ENCODE measurements at places on chromosomes 4 and X.

DNA sequence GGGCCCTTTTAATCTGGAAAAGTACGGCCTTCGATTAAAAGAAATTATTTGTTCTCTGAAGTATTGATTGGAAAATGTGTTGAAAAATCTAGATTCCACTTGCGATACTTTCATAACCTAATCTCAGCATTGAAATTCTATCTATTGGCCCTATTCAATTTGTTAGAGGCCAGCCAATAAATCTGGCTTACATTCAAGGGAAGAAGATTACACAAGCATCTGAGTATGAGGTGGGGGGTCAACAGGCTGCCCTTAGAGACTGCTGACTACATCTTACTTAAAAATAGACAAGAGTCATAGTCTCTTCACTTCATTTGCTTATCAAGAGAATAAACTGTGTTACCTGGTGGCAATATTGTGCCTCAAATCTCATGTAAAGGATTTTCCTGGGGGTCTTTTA lies 248.0 kb upstream of the KCNIP4 start:
- DNase-seq: no peak

- no peak for DNase-seq
Measured at GRCh38 chr4:139715746-139716391, 50.2 kb downstream of the MGST2 start.

- DNase-seq: no peak
Measured at GRCh38 chr4:99099311-99099710, 10.7 kb upstream of the ADH5 start.

DNA sequence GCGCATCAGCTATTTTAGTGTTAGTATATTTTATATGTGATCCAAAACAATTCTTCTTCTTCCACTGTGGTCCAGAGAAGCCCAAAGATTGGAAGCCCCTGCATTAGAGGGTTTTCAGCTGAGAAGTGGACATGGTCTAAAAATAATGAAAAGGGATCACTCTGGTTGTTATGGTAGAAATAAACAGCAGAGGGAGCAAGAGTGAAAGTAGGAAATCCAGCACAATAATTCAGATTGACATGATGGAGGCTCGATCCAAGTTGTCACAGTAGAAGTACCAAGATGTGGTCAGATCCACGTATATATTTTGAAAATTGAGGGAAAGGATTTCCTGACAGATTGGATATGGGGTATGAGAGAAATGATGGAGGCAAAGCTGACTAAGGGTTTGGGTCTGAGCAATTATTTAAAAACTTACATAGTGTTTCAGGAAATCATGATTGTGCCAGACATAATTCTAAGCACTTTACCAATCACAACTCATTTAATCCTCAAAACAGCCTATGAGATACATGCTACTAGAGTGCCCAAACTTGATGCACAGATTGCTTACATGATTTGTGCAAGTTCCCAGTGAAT lies 17.0 kb upstream of the TMEM144 start:
- DNase-seq: peak; percentile 7

- DNase-seq: no peak
Measured at GRCh38 chrX:132093239-132093860, 34.5 kb downstream of the FRMD7 start.

- no peak for DNase-seq
Measured at GRCh38 chr4:82515705-82516104, 46.1 kb downstream of the TMEM150C start.

- DNase-seq: peak; percentile 44
Measured at GRCh38 chrX:155148724-155149537, 67.3 kb upstream of the VBP1 start.

GRCh38 chr4:103634236-103634635 lies 85.5 kb downstream of the TACR3 start:
- DNase-seq: no peak

DNA sequence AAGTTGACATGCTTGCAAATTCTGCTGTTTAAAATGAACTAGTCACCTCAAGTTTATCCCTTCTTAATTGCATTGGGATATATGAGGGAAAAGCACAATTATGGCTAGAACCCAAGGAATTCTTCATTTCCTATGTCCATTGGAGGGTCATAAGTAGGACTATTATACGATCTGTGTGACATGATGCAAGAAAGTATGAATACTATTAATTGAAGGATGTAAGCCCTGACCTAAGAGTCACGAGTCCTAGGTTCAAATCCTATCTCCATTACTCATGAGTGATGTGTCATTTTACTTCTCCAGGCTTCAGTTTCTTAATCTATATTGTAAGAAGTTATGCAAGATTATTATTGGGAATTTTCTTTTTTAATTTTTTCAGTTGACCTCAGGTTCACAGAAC lies 542.9 kb upstream of the GRIA3 start:
- no peak for DNase-seq

- no peak for DNase-seq
Measured at GRCh38 chr4:104870495-104871233, 276.0 kb upstream of the TET2 start.

DNA sequence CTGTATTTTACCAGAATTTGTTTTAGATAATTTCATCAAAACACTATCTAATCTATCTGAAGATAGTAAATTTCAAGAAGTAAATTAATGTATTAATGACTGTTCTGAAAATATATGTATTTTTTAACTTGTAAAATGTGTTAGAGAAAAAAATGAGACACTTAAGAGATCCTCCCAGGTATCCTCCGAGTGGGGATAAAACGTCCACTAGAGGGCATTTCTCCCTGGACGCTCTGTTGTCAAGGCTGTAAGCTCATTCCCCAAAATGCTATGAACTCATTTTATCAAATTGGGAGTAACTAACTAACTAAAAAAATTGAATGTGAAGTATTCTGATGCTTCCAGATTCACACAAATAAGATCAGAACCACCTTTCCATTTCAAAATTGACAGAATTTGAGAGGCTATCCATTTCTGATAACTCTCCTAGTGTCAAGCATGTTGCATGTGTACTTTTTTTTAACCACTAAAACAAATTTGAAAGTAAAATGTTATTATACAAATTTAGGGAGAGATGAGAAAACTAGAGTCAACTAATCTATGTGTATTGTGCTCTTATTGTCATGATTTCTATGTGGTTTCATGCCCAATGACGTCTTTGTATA lies 337.3 kb upstream of the HS3ST1 start:
- peak; percentile 6 for DNase-seq

GRCh38 chrX:53188763-53189162 lies 36.2 kb downstream of the KDM5C start:
- no peak for DNase-seq

GRCh38 chr4:117434424-117434823 lies 349.0 kb upstream of the TRAM1L1 start:
- no peak for DNase-seq

All from CD4-positive, alpha-beta T cell treated with Interleukin-21 for 1 hour (primary cell).